ENCODE measurements at places on chromosomes 7 and 10.

- DNase-seq = no peak
Measured at GRCh38 chr10:68235581-68235980, 3.7 kb upstream of the ATOH7 start.

- no peak for DNase-seq
Measured at GRCh38 chr7:54483523-54483922, 58.7 kb upstream of the VSTM2A start.

GRCh38 chr10:80204677-80205476 lies 460 bp downstream of the ANXA11 start:
- peak; percentile 62 for DNase-seq

DNA sequence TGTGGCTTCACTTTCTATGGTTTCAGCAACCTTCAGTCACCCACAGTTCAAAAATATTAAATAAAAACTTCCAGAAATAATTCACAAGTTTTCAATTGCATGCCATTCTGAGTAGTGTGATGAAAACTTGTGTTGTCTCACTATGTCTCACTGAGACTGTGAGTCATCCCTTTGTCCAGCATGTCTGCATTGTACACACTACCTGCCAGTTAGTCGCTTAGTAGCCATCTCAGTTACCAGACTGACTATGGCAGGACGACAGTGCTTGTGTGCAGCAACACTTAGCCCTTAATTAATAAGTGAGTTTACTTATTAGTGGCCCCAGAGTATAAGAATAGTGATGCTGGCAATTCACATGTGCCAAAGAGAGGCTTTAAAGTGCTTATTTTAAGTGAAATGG lies 22.5 kb downstream of the CCDC186 start:
- DNase-seq = peak; percentile 44

DNA sequence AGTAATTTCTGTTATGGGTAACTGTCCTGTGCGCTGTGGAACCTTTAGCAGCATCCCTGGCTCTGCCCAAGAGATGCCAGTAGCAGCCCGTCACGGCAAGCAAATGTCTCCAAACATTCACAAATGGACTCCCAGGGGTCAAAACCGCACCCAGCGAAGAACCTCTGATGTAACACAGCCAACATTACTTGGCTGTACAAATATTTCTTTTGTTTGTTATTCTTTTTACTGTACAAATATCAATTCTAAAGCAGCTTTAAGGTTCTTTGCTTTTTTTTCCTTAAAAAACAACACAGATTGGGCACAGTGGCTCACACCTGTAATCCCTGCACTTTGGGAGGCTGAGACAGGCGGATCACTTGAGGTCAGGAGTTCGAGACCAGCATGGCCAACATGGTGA lies 182.5 kb downstream of the KMT2E start:
- no peak for DNase-seq

GRCh38 chr7:2903682-2904162 lies 59.6 kb upstream of the GNA12 start:
- no peak for DNase-seq

GRCh38 chr7:81457852-81458522 lies 311.9 kb downstream of the HGF start:
- peak; percentile 27 for DNase-seq
